ENCODE measurements at places on chromosomes 6 and 20.

GRCh38 chr20:44552950-44553908, 29.1 kb upstream of the PKIG start:
- DNase-seq, result no peak

GRCh38 chr20:45993197-45993951, 15.3 kb upstream of the MMP9 start:
- DNase-seq, result no peak

DNA sequence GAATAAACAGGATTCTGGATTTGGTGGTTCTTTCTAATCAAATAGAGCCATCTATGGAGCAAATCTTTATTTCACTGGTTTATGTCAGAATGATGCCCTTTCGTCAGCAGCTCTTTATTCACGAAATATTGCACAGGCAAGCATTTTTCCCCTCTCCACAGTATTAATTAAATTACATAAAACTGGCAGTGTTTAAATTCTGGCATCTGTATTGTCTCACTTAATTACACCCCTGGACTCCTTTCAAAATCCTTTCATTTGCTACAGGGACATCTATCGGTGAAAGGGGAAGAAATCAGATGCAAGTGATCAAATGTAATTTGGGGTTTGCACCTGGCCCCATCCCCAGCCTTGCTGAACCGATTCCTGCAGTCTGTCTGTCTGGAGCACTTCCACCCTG, 801.9 kb downstream of the QKI start:
- no peak for DNase-seq

GRCh38 chr6:153966001-153966400, 73.0 kb upstream of the OPRM1 start:
- no peak for DNase-seq

DNA sequence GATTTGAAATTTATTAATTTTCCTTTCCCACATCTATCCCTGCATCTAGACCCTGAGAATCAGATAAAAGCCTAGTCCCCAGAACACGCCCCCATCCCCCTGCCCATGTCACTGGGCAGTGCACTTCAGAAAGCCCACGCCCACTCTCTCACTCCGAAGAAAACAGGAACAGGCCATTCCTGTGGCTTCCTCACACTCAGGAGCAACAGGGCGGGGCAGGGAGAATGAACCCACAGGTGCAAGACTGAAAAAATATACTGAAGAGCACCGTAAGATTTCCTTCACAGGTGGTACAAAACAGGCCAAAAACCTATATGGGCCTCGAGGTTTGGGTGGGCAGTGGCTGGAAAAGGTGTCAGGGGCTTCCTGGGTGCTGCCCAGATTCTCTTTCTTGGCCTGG, 3.4 kb downstream of the OXT start:
- DNase-seq, result no peak

DNA sequence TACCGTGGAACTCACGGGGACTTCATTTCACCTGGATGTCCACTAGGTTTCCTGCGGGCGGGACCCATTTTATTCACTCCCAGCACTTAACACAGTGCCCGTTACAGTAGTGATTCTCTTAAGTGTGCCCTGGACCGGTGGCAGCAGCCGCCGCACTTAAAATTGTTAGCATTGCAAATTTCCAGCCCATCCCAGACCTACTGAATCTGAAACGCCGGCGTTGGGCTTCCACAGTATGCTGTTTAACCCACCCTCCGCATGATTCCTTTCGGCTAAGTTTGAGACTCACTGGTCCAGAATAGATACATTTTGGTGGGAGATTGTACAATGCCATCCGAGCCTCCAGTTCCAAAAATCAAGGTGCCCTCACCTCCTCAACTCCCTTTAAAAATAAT, 967 bp downstream of the SMPDL3A start:
- no peak for DNase-seq

DNA sequence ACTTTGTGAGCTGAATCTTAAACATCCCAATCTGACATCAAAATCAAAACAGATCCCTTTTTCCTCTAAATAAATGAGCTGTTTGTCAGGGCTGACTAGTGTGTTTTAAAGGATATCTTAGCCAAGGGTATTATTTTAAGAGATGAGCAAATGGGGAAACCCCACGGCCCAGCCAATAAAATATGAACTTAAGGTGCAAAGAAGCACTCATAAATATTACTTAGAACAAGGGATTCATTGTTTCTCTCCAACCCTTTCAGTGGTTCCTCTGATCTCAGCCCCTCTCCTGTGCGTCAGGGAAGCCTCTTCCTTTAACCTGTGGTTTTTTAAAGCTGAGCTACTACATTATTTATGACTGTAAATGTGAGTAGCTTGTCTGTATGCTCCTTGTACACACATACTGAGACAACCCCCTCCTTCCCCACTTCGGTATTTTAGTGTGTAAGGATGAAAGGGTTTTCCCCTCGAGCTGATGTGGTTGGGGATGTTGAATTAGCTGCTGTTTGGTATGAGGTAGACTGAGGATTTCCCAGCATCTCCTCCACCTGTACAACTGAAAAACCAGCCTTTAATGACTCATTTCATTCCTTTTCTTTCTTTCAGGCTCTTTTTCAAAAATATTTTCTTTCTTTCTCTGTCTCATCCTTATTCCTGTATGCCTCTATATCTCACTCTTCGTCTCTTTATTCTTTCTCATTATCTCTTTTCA, 6.5 kb downstream of the BMP5 start:
- no peak for DNase-seq

- no peak for DNase-seq
These were observed 12.1 kb downstream of the ZDHHC14 start for GRCh38 chr6:157392927-157393668.

DNA sequence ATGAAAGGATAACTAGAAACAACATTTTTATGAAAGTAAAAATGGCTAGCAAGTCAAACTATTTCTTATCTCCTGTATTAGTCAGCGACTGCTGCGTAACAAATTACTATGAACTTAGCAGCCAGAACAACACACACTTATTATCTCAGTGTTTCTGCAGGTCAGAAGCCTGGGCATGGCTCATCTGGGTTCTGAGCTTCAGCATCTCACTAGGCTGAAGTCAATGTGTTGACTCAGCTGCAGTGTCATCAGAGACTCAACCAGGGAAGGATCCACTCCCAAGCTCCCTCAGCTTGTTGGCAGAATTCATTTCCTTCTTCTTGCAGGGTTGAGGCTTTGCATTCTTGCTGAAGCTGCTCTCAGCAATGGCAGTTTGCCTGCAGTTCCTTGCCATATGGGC, 33.2 kb upstream of the IGF2R start:
- no peak for DNase-seq

- DNase-seq, result no peak
These were observed 92.4 kb downstream of the TMEM242 start for GRCh38 chr6:157230910-157231309.

DNA sequence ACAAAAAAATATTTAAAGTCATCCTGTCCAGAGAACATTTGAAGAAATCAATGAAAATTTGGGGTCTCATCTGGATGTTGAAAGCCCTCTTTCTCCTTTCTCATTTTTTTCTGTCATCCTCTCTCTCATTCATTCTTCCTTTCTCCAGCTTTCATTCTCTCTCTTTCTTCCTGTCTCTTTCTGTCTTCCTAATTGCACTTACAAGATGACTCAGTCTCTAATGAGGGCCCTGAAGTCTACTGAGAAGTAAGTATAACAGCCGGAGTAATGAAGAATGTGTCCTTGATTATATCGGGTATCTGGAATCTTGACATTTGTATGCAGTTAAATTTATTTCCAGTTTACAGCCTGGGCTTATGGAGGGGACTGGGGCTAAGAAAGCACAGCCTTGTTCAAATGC, 232.2 kb upstream of the SULF2 start:
- no peak for DNase-seq

- DNase-seq, result no peak
These were observed 128.2 kb downstream of the EDN3 start for GRCh38 chr20:59428441-59429205.

GRCh38 chr6:16238057-16238962, at the start of gene GMPR:
TSS of gene GMPR (plus strand) at chr6:16238587. CDS start at chr6:16238694, 107 bp downstream.
- peak; percentile 28 for DNase-seq

- DNase-seq, result no peak
These were observed 8.0 kb downstream of the JAG1 start for GRCh38 chr20:10665791-10666190.

DNA sequence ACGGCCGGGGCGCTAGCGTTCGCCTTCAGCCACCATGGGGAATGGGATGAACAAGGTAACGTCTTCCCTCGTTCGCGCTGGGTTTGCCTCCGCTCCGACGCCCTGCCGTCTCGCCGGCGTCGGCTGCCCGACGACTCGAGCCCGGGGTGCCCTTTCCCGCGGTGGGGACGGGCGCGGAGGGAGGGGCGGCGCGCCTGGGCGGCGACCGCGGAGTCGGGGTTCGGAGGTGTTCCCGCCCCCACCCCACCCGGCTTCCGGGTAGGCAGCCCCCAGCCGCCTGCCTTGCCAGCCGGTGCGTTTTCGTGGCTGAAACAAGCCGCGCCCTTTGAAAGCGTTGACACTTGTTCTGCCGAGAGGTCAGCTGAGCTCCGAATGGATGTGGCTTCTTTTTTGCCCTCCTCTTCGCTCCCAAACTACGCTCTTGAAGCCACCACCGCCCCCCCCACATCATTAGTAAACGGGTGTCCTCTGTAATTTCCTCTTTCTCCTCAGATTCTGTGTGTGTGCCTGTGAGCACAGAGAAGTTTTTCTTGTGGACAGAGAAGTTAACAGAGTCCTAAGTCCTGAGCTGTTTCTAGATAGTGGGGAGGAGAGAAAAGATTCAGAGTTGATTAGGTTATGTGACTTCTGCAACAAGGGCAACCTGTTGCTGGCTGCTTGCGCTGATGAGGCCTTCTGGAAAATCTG, 362 bp downstream of the DUSP22 start:
- DNase-seq, result no peak

GRCh38 chr6:148497717-148498116, 155.1 kb downstream of the SASH1 start:
- DNase-seq, result no peak

DNA sequence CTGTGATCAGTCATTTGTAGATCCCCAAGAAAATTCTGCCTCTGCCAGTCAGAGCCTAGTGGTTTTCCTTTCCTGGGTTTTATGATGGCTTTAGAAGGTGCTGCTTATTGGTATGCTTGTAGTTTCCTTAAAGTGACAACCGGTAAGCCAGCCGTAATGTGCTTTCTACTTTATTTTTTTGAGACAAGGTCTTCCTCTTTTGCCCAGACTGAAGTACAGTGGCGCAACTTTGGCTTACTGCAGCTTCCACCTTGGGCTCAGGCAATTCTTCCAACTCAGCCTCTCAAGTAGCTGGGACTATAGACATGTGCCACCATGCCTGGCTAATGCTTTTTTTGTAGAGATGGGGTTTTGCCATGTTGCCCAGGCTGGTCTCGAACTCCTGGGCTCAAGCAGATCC, 23.5 kb downstream of the MCM8 start:
- DNase-seq, result no peak

DNA sequence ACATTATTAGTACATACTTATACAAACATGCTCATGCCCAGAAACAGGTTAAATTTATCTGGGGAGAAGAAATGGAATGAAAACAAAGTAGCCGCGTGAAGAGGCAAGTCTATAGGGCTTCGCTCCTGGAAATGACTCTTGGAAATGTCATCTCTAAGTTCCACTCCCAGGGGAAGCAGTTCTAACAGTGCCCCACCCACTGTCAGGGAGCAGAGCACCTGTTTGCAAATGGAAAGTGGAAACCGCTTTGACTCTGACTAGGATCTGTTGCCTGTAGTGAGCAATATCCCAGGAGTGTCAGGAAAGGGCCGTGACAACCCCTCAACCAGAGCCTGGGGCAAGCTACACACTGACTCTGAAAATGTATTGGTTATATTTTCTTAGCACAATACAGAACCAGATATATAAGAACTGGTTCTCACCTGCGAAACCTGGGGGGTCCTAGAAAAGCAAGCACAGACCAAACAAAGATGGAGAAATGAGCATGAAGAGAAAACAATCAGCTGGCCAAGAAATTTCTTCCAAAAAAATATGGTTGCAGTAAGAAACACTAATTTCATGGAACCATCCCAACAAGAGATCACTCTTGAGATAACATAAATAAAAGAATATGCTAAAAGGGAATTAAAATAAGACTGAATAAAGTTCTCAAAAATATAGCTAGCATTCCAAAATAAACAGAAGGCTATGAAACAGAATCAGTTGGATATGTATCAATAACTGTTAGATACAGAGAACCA, 47.5 kb upstream of the CRISP1 start:
- no peak for DNase-seq

DNA sequence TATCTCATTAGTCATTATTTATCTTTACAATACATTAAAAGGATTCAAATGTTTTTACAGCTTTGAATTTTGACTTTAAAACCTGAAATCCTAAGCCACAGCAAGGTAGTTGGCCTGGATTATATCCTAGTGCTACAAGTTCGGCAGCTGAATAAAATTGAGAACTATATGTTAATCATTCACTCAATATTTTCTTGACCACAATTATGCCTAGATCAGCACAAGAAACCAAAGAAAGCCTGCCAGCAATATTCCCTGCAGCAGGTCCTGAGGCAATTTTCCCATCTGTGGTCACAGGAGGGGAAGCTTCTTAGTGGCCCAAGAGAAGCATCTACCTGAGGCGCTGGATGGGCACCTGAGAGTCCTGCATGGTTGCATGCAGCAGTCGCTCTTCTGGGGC, 183.5 kb downstream of the GMDS start:
- DNase-seq, result no peak

DNA sequence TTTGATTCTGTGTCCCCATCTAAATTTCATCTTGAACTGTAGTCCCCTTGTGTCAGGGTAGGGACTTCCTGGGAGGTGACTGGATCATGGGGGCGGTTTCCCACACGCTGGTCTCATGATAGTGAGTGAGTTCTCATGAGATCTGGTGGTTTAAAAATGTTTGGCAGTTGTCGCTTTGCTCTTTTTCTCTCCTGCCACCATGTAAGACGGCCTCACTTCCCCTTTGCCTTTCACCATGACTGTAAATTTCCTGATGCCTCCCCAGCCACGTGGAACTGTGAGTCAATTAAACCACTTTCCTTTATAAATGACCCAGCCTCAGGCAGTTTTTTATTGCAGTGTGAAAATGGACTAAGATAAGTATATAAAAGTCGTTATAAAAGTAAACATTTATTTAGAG, 80.5 kb upstream of the SGK1 start:
- no peak for DNase-seq
